ENCODE measurements at places on chromosomes 2 and 18.
A peak's percentile ranks its signal among the peaks of the same experiment; 100 is the strongest.

DNA sequence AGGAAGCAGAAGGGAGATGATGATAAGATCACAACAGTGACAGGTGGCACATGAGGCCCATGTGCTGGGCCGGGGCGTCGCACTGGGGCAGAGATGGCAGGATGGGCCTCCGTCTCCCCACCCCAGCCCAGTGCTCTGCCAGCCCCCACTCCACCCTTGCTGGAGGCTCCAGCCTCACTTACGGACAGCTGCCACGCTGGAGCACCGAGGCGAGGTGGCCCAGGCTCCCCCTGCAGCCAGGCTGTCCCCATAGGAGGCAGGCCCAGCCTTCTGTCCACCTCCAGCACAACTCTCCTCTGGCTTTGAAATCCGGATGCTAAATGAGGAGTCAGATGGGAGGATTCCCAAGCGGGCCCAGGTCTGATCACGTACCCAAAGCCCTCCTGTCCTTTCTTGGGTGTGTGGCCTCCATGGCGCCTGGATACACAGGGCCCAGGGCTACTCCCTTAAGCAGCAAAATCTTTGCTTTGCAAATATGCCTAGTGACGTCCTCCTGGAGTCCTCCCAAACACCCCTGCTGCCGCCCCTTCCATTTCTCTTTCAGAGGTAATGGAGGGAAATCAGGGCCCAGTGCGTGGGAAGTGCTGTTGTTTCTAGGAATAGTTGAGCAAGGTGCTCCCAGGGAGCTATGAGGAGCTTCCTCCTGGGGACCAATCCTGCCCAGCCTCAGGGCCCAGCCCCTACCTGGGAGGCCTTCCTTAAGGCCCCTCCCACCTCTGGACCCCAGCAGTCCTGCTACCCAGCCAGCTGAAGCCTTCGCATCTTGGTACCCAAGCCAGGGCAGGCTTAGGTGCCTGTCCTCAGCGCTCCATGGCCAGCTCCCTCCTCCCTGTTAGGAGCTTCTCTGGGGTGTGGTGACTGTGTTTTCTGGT lies 170.4 kb upstream of the MYCN start:
- no peak for DNase-seq

GRCh38 chr2:98205889-98206288 lies 118.9 kb downstream of the VWA3B start:
- DNase-seq = no peak

- DNase-seq = no peak
Observed at GRCh38 chr2:36441065-36441625, 85.6 kb downstream of the CRIM1 start.

- DNase-seq = peak; percentile 47
Observed at GRCh38 chr2:46615986-46616485, 136.7 kb downstream of the TMEM247 start.

- no peak for DNase-seq
Observed at GRCh38 chr2:207770602-207771404, 1.1 kb upstream of the FZD5 start.

- DNase-seq = no peak
Observed at GRCh38 chr18:7678801-7679200, 111.7 kb downstream of the PTPRM start.

GRCh38 chr18:60339018-60339417 lies 33.6 kb downstream of the MC4R start:
- no peak for DNase-seq

DNA sequence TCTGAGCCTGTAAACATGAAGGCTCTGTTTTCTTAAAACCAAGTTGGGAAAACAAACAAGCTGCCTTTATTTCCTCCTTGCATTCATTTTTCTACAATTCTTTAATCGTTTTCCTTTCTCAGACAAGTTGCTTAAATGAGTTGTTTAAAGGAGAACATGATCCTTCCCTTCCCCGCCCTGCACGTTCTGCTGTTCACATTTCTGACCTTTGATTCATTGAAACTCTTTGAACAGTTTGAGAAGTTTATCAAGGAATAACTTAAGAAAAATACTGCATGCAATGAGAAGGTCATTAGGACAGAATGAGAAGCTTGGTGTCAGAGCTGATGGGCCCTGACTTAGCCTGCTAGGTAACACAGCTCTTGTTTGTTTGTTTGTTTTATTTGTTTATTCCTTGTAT lies 181.6 kb downstream of the PARD3B start:
- no peak for DNase-seq

- peak; percentile 38 for DNase-seq
Observed at GRCh38 chr2:67574230-67574629, 177.1 kb downstream of the ETAA1 start.

DNA sequence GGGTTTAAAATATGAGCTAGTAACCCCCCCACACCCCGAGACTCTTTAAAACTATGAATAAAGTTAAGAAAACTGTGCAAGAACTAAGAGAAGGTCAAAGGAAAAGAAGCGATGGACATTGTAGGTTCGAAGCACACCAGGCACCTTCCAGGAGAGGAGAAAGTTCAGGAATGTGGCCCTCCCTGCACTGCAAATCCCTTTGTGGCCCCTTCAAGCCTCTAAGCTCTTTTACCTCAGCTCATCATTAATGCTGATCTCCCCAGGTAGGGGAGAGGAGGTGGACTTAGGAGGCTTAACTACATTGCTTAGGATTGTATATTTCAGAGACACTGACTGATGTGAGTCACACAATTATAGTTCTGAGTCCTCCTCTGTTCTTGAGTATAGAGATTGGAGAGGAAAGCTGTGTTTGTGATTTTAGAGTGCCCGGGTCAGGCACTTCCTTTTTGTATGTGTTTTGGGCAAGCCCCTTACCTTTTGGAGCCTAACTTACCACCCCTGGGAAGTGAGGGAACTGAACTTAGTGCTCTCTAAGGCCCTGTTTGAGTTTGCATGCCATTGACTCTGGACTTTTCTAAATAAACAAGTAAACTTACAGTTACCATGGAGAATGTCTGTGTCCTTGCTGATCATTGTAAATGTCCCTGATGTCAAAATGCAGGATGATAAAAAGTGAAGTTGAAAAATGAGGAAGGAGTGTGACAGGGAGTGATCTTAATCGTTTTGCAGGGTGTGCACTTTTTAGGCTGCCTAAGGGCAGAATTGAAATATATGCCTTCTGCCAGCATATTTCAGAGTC lies 140.8 kb upstream of the ZEB2 start:
- DNase-seq = no peak

- DNase-seq = no peak
Observed at GRCh38 chr2:238950551-238950950, 102.7 kb downstream of the TWIST2 start.

DNA sequence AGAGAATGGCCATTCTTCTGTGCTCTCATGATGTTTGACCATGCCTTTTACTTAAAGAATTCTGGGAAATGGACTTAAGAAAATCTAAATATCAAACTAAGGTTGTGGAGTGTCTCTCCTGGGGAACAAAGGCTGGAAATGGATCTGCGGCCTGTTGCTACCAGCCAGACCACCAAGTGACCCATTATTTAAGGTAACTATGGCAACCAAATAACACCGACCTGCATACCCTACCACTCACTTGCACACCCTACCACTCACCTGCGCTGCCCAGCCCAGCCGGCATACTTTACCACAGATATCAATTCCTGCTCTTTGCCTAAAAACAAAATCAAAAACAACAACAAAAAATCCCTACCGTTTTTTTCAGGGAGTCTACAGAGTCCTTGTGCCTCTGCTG lies 203.2 kb downstream of the NBAS start:
- no peak for DNase-seq

DNA sequence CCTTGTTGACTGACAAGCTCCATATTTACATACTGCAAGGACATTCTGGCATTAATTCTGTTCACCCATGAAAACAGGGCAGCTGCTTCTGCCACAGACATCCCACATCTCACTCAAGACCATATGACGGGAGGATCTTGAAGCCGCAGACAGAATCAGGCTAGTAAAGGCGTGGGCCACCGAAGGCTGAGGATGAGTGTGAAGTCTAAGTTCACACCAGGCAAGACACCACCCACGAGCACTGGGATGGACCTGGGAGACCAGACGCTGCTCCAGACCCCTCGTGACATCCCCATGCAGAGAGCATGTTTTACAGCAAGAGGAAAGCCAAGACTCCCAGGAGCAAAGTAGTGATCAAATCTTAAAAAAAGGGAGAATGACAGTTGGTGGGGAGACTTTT lies 3.2 kb downstream of the FHL2 start:
- no peak for DNase-seq

GRCh38 chr2:32430804-32431203 lies 74.0 kb downstream of the BIRC6 start:
- no peak for DNase-seq

- no peak for DNase-seq
Observed at GRCh38 chr2:152098496-152099366, at the start of gene CACNB4. Gene CACNB4, minus strand, starts transcription at chr2:152099044.

- DNase-seq = no peak
Observed at GRCh38 chr2:95271381-95271971, 2.8 kb upstream of the PROM2 start.

- DNase-seq = peak; percentile 65
Observed at GRCh38 chr2:3189076-3189591, 188.5 kb downstream of the EIPR1 start.

GRCh38 chr2:177545981-177546585 lies 153.5 kb downstream of the AGPS start:
- no peak for DNase-seq

DNA sequence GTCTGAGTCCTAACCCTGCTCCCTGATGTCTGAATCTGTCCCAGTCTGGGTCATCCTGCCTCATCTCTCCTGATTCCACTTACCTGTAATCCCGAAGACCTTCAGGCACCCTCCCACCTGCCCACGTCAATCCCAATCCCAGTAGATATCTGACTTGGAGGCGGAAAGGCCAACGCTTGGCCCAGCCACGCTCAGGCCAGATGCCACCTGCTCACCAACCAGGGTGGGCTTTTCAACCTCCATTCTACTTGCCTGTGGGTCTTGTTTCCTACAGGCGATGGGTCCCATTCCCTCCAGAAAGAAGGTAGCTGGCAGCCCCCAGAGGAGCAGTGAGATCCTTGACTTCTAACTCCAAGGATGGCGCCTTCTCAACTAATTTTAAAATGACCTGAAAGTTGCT lies 59.7 kb downstream of the INPP5D start:
- DNase-seq = no peak

GRCh38 chr2:215693193-215693998 lies 257.5 kb upstream of the FN1 start:
- DNase-seq = peak; percentile 90

DNA sequence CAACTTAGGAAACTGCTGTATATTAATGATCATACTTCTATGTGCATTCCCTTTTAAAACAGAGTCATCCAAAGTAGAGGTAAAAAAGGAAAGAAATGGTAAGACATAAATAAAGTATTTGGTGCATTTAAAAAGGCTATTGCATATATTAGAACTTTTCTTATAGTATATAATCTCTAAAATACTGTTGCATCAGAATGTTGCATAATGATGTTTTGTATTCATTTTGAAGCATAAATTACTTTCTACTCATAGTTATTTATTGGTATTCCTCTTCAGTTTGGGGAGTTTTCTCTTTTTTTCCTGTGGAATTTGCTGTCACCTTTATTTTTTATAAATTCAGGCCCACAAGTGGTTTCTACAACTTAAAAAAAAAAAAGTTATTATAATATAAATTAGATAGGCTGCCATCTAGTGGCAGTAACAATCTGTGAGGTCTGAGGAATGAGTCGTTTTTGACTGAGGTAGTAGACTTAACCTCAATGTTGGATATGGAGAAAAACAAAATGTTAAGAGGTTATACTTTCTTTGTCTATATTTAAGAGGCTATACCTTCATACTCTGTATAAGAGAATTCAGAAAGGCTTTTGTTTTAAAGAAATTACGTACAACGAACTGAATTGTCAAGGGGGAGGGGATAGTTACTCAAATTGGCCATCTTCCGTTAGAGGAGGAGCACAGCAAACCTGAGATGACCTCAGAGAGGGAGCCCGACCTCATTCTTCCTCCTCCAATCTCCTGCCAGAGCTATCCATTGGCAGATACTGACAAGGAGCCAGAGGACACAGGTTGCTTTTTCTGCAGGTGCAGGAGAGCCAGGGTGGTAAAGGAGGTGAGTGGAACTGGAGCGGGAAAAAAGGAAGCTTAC lies 23.8 kb downstream of the ANKAR start:
- peak; percentile 75 for DNase-seq

GRCh38 chr2:154375579-154375931 lies 322.9 kb upstream of the KCNJ3 start:
- peak; percentile 60 for DNase-seq

GRCh38 chr18:38115201-38115600 lies 549.6 kb upstream of the CELF4 start:
- DNase-seq = no peak

DNA sequence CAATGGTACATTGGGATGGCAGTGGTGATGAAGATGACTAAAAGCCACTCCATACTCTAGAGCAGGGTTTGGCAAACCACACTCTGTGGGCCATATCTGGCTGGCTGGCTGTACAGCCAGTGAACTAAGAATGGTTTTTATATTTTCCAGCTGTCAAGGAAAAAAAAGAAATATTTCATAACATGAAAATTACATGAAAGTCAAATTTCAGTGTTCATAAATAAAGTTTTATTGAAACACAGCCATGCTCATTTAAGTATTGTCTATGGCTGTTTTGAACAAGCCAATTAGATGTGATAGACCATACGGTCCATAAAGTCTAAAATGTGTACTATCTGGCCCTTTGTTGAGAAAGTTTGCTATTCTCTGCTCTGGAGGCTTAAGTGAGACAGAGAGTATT lies 1.5 kb downstream of the TTC21B start:
- DNase-seq = no peak

DNA sequence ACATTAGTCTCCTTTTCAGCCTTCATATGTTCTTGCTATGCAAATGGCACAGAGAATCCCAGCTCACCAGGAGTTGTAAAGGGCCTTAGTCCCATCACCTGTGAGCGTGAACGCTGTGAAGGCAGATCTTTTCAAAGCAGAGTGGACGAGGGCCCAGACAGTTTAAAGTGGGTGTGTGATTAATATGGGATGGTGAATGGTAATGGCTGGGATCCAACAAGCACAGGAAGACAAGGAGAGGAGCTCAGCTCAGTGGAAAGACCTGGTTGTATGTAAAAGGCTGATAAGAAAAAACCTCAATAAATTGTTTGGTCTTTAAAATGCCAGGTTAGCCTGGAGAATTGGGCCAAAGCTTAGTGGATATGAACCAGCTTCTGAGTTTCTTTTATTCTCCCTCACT lies 326.2 kb downstream of the NYAP2 start:
- DNase-seq = no peak

GRCh38 chr18:50832754-50833153 lies 12.9 kb upstream of the MRO start:
- no peak for DNase-seq

GRCh38 chr2:1802469-1803216 lies 58.3 kb upstream of the PXDN start:
- no peak for DNase-seq

- peak; percentile 99 for DNase-seq
Observed at GRCh38 chr2:231612456-231613330, 20.0 kb downstream of the TEX44 start.

- no peak for DNase-seq
Observed at GRCh38 chr18:11419338-11419737, 190.1 kb upstream of the SLC35G4 start.

Data from ACHN (cell line).